ENCODE measurements at places on chromosomes 3 and 15. TPM values are rescaled to one million over a fixed set of nuclear protein-coding genes. Genes with fewer than 3 reads are reported as not detected.

The TMEM207 gene
- total RNA-seq, result not detected

The CFAP20DC gene
- total RNA-seq, result 2.1 TPM

The RTP3 gene
- not detected for total RNA-seq

The SPG11 gene
- total RNA-seq, result 9.5 TPM

The FEZF2 gene
- total RNA-seq, result not detected

The UQCRC1 gene
- total RNA-seq, result 167 TPM
